Occipital lobe (tissue), 3 donors: ENCODE measurements at places on chromosomes 6 and 20. TPM values are rescaled to one million over a fixed set of nuclear protein-coding genes. Genes with fewer than 3 reads are reported as not detected.

The OR2H1 gene
- not detected for total RNA-seq

The RAET1L gene
- 0.62 TPM for total RNA-seq

The SLC17A2 gene
- total RNA-seq = not detected

The BANF2 gene
- not detected for total RNA-seq

The SAMD5 gene
- total RNA-seq = 17.6 TPM

The CFB gene
- total RNA-seq = 0.62 TPM

The TFAP2D gene
- total RNA-seq = 0.47 TPM

The PRL gene
- not detected for total RNA-seq

The CYP39A1 gene
- 2.3 TPM for total RNA-seq

The TGM3 gene
- 0.16 TPM for total RNA-seq

The TFAP2A gene
- not detected for total RNA-seq

DNA sequence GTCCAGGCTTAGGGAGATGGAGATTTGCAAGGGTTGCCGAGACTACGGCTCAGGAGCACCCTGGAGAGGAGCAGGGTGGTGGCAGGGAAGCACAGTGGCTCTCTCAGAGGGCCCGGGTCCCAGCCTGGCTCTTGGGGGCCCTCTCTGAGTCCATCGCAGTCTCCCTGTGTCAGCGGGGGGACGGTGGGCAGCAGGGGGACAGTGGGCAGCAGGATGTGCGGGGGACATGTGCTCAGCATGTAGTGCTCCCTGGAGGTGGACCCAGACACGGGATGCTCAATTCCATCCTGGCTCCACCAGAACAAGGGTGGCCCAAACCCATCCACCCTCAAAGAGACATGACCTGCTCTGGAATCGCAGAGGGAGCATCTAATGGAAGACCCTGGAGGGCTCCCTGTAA lies 43.0 kb upstream of the ZBP1 start:
- DNase-seq = no peak

DNA sequence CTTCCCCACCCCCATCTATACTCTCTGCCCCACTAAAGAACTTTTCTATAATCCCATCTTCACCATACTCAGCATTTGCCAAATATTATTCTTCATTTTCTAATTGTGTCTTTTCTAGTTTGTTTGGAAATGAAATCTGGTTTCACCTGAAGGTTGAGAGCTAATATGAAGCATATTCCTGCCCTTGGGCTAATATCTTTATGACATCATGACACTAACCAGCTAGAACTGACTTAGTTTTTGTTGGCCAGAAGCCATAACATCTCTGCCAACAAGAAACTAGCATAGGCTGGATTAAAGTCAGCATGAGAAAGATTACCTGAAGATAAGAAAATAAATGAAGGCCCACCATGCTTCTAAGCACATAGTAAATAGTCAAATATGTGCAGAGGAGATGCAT lies 16.7 kb downstream of the UNC5CL start:
- DNase-seq = no peak

GRCh38 chr6:143817621-143818020 lies 25.5 kb upstream of the LTV1 start:
- DNase-seq = no peak

DNA sequence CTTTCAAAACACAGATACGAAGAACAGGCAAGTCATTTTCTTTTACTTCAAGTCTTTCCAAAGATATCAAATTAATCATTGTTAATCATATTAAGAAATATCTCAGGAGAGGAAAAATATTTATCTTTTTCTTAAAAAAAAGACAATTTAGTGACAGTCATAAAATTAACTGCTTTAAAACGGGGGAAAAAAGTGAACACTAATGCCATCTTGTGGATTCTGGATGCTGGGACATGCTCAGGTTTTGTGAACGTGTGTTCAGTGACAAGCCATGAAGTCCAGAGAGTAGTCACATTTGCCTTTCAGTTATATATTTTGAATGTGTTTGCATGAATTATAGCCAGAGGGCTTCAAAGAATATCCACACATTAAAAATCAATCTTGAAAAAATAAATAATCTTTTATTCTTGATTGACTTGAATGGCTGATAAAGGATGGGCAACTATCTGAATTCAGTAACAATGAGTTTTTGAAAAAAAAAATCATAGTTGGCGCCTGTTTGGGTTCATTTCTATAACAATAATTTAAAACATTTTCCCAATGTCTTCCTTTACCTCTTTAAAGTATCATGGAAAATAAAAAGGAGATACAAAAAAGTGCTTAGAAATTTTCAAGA lies 74.7 kb upstream of the NOX3 start:
- DNase-seq = no peak

DNA sequence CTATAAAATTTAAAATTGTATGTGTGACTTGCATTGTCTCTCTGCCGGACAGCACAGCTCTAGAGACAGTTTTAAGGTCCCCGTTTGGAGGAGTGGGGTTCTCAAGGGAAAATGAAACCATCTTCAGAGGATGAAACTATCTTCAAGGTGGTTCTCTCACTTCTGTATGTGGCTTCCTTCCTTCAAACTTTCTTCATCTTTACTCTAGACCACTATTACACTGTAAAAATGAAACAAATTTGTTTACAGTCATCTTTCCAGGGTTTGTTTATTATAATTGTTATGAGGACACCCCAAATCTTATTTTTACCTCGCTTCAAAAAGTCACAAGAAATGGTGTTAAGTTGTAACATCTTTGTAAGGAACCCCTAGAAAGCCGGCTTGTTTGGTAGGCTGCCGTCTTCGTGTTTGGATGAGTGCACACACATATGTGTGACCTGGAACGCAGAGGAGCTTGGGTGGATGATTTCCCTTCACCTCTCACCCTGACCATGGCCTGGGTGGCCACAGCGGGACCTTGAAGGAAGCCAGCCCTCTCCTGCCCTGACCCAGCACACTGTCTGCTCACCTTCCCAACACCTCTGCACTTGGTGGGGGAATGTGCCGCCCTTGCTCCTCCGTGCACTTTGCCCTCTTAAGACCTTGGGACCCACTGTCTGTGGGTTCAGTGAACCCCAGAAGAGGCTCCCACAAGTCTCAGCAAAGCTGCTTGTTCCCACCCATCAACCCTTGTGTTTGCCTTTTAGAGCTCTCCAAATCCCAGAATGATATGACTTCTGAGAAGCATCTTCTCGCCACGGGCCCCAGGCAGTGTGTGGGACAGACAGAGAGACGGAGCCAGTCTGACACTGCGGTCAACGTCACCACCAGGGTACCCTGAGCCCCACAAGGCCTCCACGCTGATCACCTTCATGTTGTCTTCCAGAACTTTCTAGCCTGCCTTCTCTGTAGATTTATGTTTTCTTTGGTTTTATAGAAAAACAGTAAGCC lies 67.8 kb downstream of the SYTL3 start:
- DNase-seq = no peak

- no peak for DNase-seq
Observed at GRCh38 chr20:32439132-32439829, 81.2 kb downstream of the ASXL1 start.

DNA sequence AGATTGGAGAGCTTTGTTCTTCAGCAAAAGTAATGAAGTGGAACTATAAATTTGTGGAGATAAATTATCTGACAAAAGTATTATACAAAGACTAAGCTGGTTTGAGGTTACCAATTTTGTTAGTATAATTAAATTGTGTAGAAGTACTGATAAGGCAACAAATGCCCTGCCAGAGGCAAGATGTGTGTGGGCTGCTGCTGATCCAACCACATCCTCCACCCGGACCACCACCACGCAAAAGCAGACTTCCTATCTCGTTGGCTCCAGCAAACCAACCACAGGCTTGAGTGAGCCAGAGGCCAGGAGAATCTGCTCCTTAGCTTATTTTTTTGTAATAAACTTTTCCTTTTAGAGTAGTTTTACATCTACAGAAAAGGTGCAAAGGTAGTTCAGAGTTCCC lies 1.1 kb upstream of the MYLK4 start:
- no peak for DNase-seq

- no peak for DNase-seq
Observed at GRCh38 chr6:69580706-69581105, 216.1 kb downstream of the LMBRD1 start.

- no peak for DNase-seq
Observed at GRCh38 chr6:150238336-150238741, 95.5 kb downstream of the PPP1R14C start.

GRCh38 chr20:11727708-11728107 lies 190.0 kb upstream of the BTBD3 start:
- no peak for DNase-seq

- DNase-seq = no peak
Observed at GRCh38 chr6:156731396-156731795, 45.8 kb upstream of the ARID1B start.

DNA sequence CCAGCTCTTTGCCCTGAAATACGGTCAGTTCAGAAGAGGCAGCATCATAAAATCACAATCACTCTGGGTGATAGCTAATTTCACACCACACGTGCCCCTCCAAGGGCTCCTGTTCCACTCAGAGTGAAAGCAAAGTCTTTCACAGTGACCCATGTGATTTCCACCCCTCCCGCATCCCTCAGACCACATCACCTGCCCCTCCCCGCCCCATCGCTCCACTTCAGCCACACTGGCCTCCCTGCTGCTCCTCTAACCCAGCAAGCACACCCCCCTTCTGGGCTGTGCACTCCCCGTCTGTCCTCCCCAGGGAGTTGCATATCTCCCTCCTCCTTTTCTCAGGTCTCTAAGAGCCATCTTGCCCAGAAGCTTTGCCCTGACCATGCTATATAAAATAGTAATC lies 74.5 kb downstream of the PSMG4 start:
- DNase-seq = no peak

DNA sequence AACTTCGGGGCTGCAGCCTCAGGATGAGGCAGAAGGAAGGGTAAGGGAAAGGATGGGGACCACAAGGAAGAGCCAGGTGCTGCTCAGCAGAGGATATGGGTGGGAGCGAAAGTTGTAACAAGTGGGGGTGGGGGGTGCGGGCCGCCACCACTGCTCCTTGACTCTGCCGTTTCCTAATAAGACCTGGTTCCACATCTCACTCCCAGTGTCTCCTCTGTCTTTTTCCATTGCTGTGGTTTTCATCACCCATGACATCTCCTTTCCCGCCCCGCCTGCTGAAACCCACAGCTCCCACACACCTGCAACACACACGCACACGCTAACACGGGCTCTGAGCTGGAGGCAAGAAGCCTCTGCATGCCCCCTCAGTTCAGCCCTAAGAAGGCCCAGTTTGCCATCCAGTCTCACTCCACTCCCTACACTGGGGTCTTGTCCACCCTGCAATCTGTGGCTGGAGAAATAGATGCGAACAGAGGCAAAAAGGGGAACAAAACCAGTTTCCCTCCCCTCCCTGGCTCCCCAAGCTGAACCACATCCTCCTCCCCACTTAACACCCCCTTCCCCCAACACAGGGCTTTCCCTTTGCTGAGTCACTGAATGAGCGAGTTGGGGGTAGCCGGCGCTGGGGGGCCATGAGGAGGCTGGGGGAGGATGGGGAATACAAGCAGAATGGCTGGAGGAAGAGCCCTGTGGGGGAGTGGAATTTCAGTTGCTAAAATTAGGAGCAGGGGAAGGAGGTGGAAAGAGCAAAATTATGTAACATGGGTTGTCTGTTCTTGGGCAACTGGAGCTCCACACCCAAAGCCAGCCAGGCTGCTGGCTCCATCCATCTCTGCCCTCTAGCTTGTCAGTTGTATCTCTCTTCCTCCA lies 11.5 kb downstream of the NFKBIL1 start:
- peak; percentile 20 for DNase-seq

GRCh38 chr6:152399399-152399798 lies 237.8 kb downstream of the SYNE1 start:
- DNase-seq = no peak

GRCh38 chr6:100695445-100695844 lies 185.7 kb downstream of the ASCC3 start:
- no peak for DNase-seq

- no peak for DNase-seq
Observed at GRCh38 chr6:118771253-118771652, 119.9 kb upstream of the CEP85L start.

- DNase-seq = no peak
Observed at GRCh38 chr6:36032261-36032660, 4.7 kb downstream of the MAPK14 start.
